ENCODE measurements at places on chromosomes 4 and X.

DNA sequence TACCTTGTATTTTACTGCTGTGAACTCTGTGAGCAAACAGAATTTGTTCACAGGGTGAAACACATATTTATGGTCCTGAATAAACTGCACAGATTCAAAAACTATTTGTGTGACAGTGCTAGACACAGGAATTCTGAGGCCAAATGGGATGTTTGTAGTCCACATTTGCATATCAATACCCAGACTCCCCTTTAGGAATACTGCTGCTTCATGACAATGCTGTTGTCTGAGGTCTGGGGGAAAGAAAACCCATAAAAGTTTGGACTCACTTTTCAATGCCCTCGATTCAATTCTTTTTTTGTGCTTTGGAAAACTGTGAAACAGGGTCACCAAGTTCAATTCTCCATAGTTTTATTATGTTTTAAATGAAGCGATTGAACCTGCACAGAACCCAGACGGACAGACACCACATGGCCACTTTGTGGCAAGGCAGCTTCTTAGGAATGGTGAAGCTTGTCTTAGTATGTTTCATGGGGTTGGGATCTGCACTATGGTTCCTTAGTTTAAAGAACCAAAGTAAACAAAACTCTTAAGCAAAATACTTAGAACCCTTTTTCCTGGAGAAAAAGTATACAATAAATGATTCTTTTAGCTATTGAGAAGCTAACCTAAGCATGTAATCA lies 92.3 kb upstream of the MAD2L1 start:
- no peak overlapping the region for H3K27ac ChIP-seq
- peaks cover 3% of the 10 kb centered on the region for H3K27me3 ChIP-seq
- no peak for DNase-seq

- peaks cover 8% of the 10 kb centered on the region for H3K4me1 ChIP-seq
- H3K27ac ChIP-seq, result no peak overlapping the region
- H3K36me3 ChIP-seq, result no peaks in the 10 kb centered on the region
- H3K4me3 ChIP-seq, result no peak overlapping the region
- no peaks in the 10 kb centered on the region for H3K27me3 ChIP-seq
Observed at GRCh38 chr4:118969359-118969758, 80.7 kb downstream of the SYNPO2 start.

DNA sequence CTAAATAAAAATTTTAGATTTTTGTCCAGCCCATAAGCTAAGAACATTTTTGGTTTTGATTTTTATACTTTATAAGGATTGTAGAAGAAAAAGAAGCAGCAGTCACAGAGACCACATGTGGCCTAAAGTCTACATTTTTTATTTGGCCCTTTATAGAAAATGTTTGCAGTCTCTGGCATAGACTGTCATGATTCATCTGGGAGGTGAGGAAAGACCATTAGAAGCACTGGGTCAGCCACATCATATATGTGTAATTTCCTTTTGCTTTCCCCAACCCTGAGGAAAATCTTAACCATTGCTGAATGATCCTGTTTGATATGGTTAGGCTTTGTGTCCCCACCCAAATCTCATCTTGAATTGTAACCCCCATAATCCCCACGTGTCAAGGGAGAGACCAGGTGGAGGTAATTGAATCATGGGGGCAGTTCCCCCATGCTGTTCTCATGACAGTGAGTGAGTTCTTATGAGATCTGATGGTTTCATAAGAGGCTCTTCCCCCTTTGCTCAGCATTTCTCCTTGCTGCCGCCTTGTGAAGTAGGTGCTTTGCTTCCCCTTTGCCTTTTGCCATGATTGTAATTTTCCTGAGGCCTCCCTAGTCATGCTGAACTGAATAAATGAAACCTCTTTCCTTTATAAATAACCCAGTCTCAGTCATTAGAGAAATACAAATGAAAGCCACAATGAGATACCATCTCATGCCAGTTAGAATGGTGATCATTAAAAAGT lies 12.1 kb upstream of the COPS4 start:
- H3K27me3 ChIP-seq, result peaks cover 3% of the 10 kb centered on the region
- DNase-seq, result no peak
- no peak overlapping the region for H3K4me3 ChIP-seq
- H3K4me1 ChIP-seq, result no peaks in the 10 kb centered on the region
- no peaks in the 10 kb centered on the region for H3K36me3 ChIP-seq

DNA sequence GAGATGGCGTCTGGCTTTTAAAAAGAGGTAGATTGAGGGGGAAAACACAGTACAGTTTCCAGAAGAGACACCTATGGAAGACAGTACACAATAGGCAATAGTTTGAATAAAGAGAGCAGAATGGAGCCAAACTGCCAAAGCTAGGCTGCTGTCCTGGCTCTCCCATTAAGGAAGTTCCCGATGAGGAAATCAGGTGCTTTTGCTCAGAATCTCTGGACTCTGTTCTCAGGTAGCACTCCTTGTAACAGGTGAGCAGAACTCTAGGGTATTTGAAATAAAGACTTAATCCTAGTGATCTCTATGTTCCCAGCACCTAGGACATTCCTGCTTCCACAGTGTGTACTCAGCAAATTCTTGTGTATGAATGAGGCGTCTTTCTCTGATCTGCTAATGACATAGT lies 1.6 kb downstream of the EGF start:
- H3K4me3 ChIP-seq, result no peak overlapping the region
- no peak overlapping the region for H3K27ac ChIP-seq
- no peaks in the 10 kb centered on the region for H3K36me3 ChIP-seq
- peaks cover 6% of the 10 kb centered on the region for H3K27me3 ChIP-seq
- no peak for DNase-seq

DNA sequence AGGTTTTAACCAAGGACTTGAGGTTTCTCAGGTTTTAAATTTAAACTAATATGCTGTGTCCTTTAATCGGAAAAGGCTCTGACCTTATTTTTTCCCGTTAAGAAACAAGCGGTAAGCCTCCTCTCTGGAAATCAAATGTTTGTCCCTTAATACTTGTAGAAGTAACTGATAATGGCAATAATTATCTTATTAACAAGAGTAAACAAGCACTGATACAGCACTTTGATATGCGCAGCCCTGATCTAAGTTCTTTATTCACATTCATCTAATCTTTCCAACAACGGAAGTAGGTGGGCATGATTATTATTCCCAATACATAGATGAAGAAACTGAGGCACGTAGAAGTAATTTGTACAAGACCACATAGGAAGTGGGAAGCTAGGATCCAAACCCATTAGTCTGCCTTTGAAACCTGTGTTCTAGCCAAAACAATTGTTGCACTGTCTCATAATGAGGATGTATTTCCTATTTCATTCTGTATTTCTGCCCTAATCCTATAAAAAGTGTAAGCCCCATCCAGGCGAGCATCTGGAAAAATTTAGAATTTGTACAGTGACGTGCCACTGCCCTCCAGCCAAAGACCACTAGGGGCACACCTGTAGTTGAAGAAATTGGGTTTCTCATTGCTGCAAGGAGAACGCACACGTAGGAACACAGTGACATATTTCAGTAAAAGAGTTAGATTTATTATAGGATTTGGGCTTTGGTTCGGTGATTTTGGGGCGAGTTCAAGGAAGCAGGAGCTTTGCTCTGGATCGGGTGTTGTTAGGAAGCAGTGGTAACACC lies 606 bp downstream of the CXorf58 start:
- peak overlapping the region; percentile 80 for H3K4me3 ChIP-seq
- H3K36me3 ChIP-seq, result no peaks in the 10 kb centered on the region
- peak overlapping the region; percentile 85 for H3K27ac ChIP-seq
- peaks cover 7% of the 10 kb centered on the region for H3K27me3 ChIP-seq
- no peak for DNase-seq

DNA sequence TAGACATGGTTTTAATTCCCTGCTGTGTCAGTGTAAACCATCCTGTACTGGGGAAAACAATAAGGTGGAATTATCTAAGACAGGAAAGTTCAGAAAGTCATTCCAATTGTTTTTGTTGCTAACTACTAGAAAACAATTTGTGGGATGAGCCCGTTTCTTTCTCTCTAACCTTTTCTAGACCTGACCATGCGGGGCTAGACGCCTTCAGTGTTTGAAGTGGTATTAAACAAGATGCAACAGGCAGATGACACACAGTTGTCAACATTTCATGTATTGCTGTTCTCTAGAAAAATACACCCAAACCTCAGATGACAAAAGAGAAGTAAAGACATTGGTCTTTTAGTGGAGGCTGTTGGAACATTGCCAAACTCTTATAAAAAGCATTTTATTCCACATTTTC lies 105.7 kb downstream of the FRAS1 start:
- no peak overlapping the region for H3K27ac ChIP-seq
- DNase-seq, result no peak
- peaks cover 7% of the 10 kb centered on the region for H3K36me3 ChIP-seq
- H3K4me3 ChIP-seq, result no peak overlapping the region
- peaks cover 23% of the 10 kb centered on the region for H3K4me1 ChIP-seq

DNA sequence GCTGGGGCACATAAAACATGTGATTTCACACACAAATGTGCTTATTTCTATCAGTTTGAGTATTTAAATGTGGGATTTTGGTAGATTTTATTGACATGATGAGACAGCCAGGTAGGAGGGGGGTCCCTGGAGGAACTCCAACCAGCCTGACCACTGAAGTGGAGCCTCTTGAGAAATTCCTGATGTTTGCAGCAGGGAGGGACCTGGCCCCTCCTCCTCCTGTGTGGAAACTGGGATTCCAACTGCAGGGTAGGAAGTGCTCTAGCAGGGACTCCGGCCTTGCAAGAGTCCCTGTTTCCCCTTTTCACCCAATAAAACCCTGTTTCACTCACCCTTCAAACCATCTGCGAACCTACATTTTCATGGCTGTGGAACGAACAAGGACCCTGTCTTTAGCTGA lies 2224.0 kb upstream of the AGA start:
- H3K27ac ChIP-seq, result no peak overlapping the region
- DNase-seq, result no peak
- no peaks in the 10 kb centered on the region for H3K4me1 ChIP-seq
- H3K4me3 ChIP-seq, result no peak overlapping the region
- peaks cover 4% of the 10 kb centered on the region for H3K36me3 ChIP-seq

- H3K4me3 ChIP-seq, result no peak overlapping the region
- no peak for DNase-seq
- H3K36me3 ChIP-seq, result no peaks in the 10 kb centered on the region
- H3K27ac ChIP-seq, result no peak overlapping the region
- H3K27me3 ChIP-seq, result no peaks in the 10 kb centered on the region
- H3K4me1 ChIP-seq, result no peaks in the 10 kb centered on the region
Observed at GRCh38 chrX:31258166-31258565, 186.3 kb upstream of the FTHL17 start.

- H3K27ac ChIP-seq, result no peak overlapping the region
- H3K27me3 ChIP-seq, result peaks cover 3% of the 10 kb centered on the region
- DNase-seq, result no peak
- H3K36me3 ChIP-seq, result no peaks in the 10 kb centered on the region
Observed at GRCh38 chr4:186979961-186980745, 256.5 kb upstream of the FAT1 start.

- H3K4me3 ChIP-seq, result no peak overlapping the region
- H3K27ac ChIP-seq, result no peak overlapping the region
Observed at GRCh38 chr4:5890063-5890727, 2.7 kb downstream of the CRMP1 start.

DNA sequence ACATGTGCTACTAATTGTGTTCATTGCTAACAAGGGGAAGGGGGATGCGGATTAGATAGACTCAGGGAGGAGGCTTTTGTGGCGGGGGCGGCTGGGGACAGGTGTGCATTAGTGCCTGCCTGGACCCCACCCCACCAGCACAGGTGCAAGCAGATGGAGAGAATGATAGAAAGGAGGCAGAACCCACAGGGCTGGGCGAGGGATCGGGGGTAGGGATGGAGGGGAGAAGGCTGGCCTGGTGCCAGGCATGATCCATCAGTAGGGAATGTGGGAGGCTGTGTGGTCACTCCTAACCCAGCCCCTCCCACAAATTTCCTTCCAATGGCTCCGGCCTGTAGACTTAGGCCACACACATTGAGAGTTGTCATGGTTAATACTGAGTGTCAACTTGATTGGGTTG lies 30.5 kb upstream of the CRMP1 start:
- peaks cover 9% of the 10 kb centered on the region for H3K27me3 ChIP-seq
- no peaks in the 10 kb centered on the region for H3K4me1 ChIP-seq
- DNase-seq, result no peak
- H3K27ac ChIP-seq, result no peak overlapping the region

GRCh38 chrX:38278682-38279081 lies 48.6 kb downstream of the RPGR start:
- no peak overlapping the region for H3K27ac ChIP-seq
- DNase-seq, result no peak
- H3K4me3 ChIP-seq, result no peak overlapping the region
- no peaks in the 10 kb centered on the region for H3K27me3 ChIP-seq

DNA sequence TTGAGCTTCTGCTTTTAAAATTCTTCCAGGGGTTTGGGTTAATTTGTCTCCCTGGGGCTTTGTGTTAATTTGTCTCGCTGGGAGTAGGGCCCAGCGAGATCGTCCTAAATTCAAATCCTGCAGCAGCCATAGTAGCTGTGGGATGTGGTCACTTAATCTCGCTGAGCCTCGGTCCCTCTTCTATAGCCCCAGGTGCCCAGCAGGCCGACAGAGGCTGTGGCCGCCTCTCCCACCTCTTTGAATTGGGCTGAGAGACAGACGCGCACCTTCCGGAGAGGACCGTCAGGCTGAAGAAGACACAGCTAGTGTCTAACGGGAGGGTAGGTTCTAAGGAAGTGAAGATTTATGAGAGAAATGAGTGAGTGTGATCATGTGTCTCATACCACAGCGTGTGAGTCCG lies 15.7 kb upstream of the WFS1 start:
- H3K4me1 ChIP-seq, result peaks cover 10% of the 10 kb centered on the region
- H3K27ac ChIP-seq, result no peak overlapping the region
- no peak for DNase-seq
- H3K36me3 ChIP-seq, result no peaks in the 10 kb centered on the region
- peaks cover 7% of the 10 kb centered on the region for H3K27me3 ChIP-seq
- no peak overlapping the region for H3K4me3 ChIP-seq

DNA sequence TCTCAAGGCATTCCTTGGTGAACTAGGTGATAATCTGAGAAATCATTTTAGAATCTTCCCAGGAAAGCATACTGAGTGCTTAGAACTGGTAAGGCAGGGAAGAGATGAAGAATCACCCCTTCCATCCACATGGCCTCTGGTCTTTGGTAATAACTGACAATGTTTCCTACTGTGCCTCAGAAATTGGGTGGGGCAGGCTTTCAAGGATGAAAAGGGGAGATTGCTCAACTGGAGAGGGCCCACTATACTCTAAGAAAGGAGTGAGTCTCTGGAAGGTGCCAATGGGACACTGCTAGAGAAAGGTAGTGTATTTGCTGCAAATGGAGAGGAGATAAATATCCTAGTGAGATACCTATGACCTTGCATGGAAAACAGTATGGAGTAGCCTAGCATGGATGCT lies 135.0 kb upstream of the SCML1 start:
- H3K4me1 ChIP-seq, result no peaks in the 10 kb centered on the region
- H3K27ac ChIP-seq, result no peak overlapping the region
- peaks cover 9% of the 10 kb centered on the region for H3K27me3 ChIP-seq
- no peaks in the 10 kb centered on the region for H3K36me3 ChIP-seq
- DNase-seq, result no peak

- H3K36me3 ChIP-seq, result no peaks in the 10 kb centered on the region
- peaks cover 1% of the 10 kb centered on the region for H3K4me1 ChIP-seq
- no peak for DNase-seq
- no peak overlapping the region for H3K4me3 ChIP-seq
- H3K27ac ChIP-seq, result no peak overlapping the region
- H3K27me3 ChIP-seq, result no peaks in the 10 kb centered on the region
Observed at GRCh38 chrX:110204986-110205385, 112.9 kb downstream of the AMMECR1 start.

- H3K27me3 ChIP-seq, result no peaks in the 10 kb centered on the region
- H3K4me1 ChIP-seq, result peaks cover 29% of the 10 kb centered on the region
- DNase-seq, result no peak
- H3K27ac ChIP-seq, result no peak overlapping the region
- peaks cover 8% of the 10 kb centered on the region for H3K36me3 ChIP-seq
Observed at GRCh38 chr4:145886871-145887240, 51.8 kb downstream of the ZNF827 start.
